ENCODE measurements at places on chromosomes 16 and 17. TPM values are rescaled to one million over a fixed set of nuclear protein-coding genes. Genes with fewer than 3 reads are reported as not detected.
A peak's percentile ranks its signal among the peaks of the same experiment; 100 is the strongest.

DNA sequence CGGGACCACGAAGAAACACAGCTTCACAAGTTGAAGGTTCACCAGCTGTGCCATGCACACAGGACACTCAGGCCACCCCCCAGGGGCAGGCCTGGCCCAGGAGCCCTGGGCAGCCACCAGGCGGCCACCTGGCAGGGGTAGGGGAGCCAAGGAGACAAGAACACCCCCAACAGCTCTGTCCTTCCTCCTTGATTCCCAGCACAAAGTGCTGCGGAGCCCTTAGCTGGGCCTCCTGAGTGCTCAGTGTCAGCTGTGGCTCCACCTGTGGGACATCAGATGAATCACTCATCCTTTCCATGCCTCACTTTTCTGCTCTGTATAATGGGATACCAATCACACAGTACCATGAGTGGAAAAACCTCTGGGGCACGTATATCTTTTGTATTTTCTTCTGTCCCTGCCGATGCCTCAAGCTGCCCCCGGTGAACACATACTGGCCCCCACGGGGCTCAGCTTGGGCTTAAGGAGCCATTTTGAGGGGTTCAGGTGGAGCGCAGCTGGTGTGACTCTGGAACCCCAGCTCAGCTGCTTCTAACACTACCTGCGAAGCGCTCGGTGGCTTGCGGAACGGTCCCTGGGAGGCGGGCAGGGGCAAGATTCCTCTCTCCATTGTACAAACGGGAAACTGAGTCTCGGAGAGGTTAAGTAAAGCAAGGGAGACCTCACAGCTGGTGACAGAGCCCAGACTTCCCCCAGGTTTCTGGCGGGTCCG is 12.0 kb downstream of the GALK1 start:
- no peak for DNase-seq

GRCh38 chr16:63037761-63038396 is 1001.6 kb upstream of the CDH8 start:
- DNase-seq: no peak

DNA sequence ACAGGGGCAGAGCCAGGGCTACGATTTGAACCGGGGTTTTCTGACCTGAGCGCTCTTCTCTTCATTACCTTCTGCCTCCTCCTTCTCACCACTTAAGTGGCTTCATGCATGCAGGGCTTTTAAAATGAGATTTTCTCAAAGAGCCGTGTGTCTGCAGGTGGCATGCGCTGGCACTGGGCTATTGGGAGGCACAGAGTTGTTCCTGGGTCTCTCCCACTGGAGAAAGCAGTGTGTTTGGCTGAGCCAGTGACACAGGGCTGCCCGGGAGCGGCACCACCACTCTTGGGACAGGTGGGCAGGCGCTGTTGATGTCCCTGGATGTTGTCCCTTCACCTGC is 218.8 kb upstream of the CHMP6 start:
- no peak for DNase-seq

DNA sequence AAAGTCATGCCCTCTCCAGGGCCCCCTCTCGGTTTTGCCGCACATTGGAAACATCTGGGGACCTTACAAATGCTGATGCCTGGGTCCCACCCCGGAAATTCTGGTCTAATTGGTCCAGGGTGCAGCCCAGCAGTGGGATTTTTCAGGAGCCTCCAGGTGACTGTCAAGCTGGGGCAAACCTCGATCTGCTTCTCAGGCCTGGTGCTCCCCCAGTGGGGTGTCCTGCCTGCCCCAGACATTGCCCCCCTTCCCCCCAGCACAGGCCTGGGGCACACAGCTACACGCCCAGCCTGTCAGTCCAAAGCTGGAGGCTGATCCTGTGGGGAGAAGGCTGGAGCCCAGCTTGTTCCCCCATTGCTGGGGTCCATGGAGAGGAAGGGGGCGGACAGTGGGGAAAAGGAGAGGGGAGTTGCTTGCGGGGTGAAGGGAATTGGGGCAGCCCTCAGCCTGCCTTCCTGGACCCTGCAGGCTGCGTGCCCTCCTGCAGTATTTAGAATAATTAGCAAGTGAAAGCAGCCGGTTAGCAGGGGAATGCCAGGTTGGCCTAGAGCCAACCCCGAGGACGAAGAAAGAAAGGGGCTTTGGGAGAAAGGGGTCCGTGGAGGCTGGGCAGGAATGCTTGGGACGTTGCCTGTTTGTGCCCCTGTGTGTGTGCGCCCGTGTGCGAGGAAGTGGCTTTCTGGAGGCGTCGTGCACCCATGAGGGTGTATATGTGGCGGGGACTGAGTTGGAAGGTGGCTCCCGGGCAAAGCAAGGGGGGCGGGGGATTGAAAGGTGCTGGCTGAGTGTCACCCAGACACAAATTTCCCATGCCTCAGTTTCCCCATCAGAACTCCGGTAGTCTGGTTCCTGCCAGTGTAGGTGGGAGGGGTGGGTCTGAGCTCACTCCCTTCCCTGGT is 5.9 kb downstream of the FOXJ1 start:
- no peak for DNase-seq

- DNase-seq: no peak
Observed at GRCh38 chr16:84643674-84644073, 4.6 kb upstream of the KLHL36 start.

DNA sequence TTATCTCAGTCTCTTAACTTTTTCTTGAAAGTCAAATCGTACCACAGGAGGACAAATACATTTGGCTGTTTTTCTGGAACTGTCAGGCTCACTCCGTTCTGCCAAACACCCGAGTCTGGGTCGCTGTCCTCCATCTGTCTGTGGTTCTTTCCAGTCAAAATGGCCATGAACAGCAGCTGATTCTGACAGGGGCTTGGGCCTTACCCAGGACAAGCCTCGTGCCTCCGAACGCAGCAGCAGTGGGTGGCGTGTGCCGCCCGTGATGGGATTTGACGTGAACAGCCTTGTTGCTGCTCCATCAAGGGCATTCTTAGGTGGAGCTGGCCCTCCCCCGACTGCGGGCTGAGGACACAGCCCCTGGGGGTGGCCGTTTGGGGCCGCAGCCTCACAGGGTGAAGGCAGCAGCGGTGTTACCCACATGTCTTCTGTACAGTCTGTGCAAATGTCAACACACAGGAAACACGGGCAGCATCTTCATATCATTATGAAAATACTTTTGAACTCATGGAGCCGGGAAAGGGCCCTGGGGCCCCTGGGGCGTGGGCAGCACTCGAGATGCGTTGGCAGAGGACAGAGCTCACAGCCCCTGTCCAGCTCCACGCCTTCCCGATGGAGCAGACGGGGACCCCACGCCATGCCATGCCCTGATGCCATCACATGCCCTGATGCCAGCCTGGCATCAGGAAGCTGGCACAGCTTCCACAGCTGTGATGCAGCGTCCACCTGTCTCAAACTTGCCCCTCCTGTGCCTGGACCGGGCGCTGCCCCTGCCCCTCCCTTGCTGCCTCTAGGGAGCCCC is 8.6 kb upstream of the ACSF3 start:
- DNase-seq: no peak

DNA sequence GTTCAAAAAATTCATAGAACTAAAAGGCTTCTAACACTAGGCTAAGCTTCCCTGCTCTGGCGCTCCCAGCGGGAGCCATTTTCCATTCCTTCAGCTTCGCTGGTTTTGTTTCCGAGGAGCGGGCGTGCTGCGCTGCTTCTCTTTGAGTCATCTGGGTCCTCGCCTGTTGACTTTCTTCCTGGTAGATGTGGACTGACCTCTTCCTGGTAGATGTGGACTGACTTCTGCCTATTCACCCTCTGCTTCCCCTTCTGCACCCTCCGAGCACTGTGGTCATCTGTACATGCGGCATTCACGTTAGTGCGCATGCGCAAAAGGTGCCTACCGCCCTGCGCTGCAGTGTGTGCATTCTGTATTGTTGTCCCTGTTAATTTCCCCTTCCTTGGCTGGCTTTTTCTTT is 40.8 kb upstream of the SEC14L1 start:
- DNase-seq: no peak

DNA sequence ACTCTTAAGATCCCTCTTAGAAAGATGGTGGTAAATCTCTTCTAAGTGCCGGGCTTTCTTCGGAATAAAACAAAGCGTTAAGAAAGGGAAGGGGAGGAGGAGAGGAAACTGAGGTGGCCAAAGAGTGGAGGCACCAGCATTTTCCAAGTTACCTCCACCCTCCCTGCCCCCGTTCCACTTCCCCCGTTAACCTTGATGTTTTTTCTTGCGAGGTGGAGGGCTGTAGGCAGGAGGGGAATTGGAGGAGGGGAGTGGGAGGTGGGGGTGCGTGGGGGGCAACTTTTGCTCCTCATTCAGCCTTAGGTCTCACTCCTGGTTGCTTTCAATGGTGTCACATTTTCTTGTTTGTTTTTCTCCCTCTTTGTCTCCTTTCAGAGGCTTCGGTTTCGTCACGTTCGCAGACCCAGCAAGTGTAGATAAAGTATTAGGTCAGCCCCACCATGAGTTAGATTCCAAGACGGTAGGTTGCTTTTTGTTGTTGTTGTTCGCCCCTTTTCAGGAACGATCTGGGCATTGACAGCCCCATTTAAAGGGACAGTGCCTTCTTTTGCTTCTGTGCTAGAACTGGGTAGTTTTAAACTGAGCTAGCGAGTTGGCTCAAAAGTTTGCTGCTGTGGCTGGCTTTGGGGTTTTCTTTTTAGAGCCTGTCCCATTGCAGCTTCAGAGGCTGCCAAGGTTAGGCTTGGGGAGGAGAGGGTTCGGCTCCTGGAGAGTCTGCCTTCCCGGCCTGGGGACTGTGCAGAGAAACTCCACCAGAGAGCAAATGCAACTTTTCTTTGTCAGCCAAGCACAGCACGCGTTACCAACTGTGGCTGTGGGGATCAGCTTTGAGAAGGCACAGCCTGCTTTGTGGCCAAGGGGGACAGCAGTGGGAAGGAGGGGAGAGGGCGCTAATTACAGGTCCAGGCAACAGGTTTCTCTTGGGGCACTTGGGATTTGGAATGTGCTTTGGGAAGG is 1.9 kb downstream of the MSI2 start:
- peak; percentile 19 for DNase-seq

- no peak for DNase-seq
Observed at GRCh38 chr17:12995106-12995895, 22.5 kb downstream of the ELAC2 start.

DNA sequence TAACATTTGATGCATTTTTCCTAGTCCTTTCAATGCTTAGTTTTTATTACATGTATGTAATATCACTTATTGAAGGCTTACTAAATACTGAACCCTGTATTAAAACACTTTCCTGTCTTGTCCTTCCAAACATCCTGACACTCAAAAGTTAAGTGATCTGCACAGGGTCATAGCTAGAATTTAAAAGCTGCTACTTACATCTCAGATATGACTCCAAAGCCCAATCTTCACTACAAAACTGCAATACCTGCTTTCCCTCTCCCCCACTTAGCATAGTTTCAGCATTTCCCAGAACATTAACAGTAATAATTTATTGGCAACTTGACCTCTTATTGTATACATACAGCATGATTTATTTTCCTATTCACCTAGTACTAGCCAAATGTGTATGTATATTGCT is 4.3 kb upstream of the TRIM37 start:
- DNase-seq: no peak

Gene RNU2-1
- 5,011 TPM for total RNA-seq

Gene KIF18B
- 5.6 TPM for total RNA-seq

GRCh38 chr17:65402513-65403496 is 158.6 kb downstream of the AXIN2 start:
- DNase-seq: no peak

Gene ASPHD1
- total RNA-seq: 1.2 TPM

- no peak for DNase-seq
Observed at GRCh38 chr17:16106161-16106891, 106.7 kb downstream of the TTC19 start.

- no peak for DNase-seq
Observed at GRCh38 chr16:58027161-58027915, 1.8 kb downstream of the MMP15 start.

GRCh38 chr16:1667271-1667670 is 10.8 kb upstream of the JPT2 start:
- no peak for DNase-seq

DNA sequence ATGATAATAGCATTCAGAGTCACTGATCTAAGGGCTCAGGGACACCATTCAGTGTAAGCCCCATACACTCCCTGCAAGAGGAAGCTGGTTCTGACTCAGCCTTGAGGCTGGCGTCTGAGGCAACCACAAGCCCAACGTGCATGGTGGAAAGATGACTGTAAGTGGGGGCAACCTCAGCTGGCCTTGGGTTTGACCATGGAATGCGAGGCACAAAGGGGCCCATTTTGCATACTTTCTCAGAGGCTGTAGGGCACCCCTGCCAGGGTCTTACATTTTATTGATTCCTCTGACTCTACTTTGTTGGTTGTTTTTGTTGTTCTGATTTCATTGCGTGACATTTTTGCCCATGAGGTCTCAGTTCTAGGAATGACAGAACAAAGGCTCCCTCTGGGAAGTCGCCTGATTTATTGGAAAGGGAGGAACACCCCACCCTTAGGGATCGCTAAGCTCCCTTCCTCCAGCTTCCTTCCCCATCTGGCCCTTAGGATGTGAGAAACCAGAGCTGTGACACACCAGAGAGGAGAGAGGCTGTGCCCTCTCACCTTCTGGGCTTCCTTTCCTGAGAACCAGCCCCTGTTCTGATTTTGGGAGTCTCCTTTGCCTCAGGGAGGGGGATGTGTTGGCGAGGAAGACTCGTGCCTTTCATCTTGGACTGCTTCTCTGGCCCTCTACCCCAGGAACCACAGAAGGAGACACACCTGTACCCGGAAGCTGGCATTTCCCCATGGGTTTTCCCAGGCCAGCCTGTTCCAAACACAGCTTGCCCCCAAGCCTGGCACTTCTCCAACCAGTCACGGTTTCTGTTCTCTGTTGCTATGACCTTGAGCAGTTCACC is 5.6 kb upstream of the CIITA start:
- no peak for DNase-seq

GRCh38 chr17:57234061-57234738 is 22.1 kb upstream of the MSI2 start:
- no peak for DNase-seq

GRCh38 chr17:4162775-4163466 is 19.9 kb downstream of the CYB5D2 start:
- DNase-seq: no peak

Data from osteocyte (in vitro differentiated cells).